Activated T-helper 1 cell treated with anti-CD3 and anti-CD28 coated beads, Interleukin-2, amount 50 U/mL, for 16 hours (primary cell): ENCODE measurements at places on chromosomes 1 and 21.

GRCh38 chr1:185314411-185314810 is 2.6 kb downstream of the IVNS1ABP start:
- DNase-seq, result no peak

- DNase-seq, result no peak
Measured at GRCh38 chr1:187665483-187665882, 836.7 kb downstream of the PLA2G4A start.

GRCh38 chr21:43590194-43590593 is 69.1 kb downstream of the HSF2BP start:
- no peak for DNase-seq

GRCh38 chr1:226310245-226310540 is 1.2 kb upstream of the LIN9 start:
- DNase-seq, result no peak

- DNase-seq, result no peak
Measured at GRCh38 chr1:201711811-201712210, 117.1 kb upstream of the IPO9 start.

DNA sequence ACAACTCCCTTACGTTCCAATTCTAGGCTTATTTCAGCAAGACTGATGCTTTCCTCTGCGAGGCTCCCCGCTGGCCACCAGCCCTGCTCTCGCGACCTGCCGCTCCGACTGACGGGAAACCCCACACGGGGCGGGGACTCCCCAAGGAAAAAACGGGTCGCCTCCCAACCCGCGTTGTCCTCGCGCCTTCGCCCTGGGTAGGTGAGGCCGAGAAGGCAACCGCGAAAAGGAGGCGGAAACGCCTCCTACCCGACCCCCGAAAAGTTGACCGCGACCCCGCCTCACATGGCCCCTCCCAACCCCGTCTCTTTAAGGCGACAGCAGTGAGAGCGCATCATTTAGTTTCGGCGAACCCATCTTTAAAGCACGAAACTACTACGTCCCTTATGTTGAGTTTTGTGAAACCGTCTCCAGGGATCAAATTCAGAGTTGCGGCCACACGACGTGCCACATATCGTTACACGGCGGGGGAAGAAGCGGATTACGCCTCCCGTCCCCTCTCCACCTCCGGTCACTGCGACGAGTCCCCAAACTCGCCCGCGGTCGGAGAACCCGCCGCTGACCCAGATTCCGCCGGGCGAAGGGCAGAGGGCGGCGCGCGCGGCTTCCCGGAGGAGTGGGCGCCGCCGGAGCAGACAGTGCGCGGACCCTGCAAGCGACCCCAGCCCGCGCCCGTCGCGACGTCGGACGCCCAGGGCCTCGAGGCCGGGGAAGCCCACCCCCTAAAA is 1.2 kb downstream of the ANP32E start:
- DNase-seq, result peak; percentile 84

- DNase-seq, result no peak
Measured at GRCh38 chr1:216847397-216848036, 124.3 kb upstream of the ESRRG start.

- no peak for DNase-seq
Measured at GRCh38 chr1:40633931-40634376, 31.5 kb downstream of the RIMS3 start.

- no peak for DNase-seq
Measured at GRCh38 chr1:170694172-170694926, 30.4 kb downstream of the PRRX1 start.

- DNase-seq, result no peak
Measured at GRCh38 chr1:5513179-5513578, 479.0 kb downstream of the NPHP4 start.

DNA sequence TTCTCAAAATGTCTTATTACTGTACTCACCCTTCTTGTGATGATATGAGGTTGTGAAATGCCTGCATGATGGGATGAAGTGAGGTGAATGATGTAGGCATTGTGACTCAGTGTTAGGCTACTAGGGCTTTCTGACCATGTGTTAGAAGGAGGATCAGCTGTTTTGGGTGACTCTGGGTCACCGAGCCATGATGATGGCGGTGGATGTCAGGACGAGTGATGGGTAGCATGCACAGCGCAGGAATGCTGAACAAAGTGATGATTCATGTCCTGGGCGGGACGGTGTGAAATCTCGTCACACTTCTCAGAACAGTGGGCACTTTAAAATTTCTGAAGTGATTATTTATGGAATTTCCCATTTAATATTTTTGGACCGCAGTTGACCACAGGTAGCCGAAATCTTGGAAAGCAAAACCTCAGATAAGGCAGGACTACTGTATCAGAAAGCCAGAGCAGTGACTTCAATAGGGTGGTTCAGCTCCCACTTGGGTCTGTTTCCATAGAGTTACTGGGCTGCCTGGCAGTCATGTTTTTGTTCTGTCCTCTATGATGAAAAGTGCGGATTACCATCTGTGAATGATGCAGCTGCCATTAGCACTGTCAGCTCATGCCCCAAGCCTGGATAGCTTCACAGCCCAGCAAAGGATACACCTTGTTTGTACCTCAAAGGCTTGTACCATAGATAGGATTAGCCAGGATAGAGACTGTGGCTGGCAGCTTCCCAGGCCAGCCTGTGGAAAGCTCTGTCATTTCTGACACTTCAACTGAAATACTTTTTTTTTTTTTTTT is 26.6 kb downstream of the IL6R start:
- no peak for DNase-seq
